ENCODE measurements at places on chromosomes 12 and 14.

- no peak for DNase-seq
Observed at GRCh38 chr12:109192358-109192757, 76.0 kb downstream of the ACACB start.

DNA sequence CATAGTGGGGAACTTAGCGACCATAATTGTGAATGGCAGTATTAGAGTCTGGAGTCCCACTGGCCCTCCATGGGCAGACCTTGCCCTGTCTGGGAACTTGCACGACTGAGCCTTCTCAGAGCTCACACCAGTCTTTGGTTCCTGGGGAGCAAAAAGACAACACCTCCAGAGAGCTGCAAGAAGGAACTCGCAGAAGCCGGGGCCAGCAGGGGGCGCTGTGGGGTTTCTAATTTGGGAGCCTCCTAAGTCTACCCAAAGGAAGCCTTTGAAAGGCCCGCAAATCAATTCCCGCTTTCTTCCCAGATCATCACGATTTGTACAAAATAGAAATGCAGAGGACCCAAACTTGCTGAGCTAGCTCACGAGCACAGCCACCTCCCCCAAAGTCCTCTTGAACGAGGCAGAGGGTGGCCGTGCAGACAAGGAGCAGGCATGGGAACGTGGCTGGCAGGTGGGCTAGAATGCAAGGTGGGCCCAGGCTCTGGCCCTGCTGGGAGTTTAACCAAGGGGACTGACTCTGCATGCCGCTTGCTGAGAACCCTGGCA is 46.3 kb upstream of the FBXO21 start:
- peak; percentile 59 for DNase-seq

DNA sequence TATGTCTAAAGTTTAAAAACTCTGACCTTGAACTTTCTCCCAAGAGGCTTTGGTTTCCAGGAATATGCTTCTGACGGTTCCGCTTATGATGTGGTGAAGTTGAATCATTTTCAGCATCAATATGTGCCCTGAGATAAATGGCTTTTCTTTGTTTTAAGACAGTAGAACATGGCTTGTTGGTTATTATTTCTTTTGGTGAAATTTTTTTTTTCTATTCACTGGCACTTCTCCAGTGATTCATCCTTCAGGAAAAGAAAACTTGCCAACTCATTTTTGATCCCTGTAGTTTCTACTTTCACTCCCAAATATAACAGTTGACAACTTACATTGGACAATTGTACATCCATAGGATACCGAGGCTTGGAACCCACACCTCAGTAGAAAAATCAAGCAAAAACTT is 1301.2 kb upstream of the FLRT2 start:
- no peak for DNase-seq

DNA sequence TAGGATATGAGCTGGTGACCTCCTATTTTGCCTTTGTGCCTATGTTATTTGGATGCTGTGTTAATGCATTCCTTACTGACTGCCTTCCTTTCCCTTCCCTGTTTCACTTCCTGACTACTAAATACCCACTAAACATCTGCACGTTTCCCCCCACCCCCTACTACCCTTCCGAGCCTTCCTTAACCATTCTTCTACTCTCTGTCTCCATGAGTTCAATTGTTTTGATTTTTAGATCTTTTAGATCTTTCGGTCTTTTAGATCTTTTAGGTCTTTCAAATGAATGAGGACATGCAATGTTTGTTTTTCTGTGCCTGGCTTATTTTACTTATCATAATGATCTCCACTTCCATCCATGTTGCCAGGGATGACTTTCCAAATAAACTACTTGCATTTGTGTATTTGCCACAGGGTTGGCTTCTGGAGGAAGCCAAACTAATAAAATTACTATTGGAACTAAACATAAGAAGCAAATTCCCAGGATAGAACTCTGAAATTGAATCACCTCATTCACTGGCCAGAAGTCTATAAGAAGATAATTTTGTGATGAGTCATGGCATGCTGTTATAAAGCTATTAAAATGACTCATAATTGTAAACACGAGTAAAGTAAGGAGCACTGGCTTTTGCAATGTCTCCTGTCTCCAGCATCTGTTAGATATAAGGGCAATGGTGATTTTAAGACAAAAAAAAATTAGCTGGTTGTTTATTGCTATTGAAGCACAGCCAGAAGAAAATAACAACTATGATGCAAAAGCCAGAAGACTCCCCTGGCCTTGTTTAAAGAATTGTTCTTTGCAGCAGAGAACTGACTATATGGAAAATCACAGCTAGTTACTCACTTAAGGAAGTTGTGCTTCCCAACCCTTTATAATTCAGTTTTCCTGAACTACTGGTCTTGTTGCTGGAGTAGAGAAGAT is 586.3 kb downstream of the LRFN5 start:
- DNase-seq: no peak

- DNase-seq: no peak
Observed at GRCh38 chr14:22622255-22622654, 21.9 kb downstream of the OR6J1 start.

DNA sequence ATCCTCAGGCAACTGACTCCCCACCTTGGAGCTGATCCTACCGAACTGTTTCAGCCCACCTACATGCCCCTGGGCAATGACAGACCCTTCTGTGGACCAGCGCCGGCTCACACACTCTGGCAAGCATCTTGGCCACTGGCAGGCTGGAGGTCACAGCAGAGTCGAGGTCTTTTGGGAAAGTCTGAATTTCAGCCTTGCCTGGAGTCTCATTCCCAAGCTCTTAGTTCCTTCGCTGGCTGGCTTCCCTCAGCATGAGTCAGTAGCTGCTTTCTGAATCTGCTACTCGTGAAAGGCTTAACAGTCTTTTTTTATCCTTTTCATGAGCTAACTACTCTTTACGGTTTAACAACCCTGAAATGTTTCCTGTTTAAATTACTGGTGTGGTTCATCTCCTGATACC is 44.5 kb downstream of the ASCL4 start:
- no peak for DNase-seq

GRCh38 chr12:32615441-32615840 is 63.7 kb upstream of the DNM1L start:
- DNase-seq: no peak
